Glomerular endothelial cell (primary cell): ENCODE measurements at places on chromosomes 4 and X.

GRCh38 chr4:115927382-115927781 is 814.0 kb upstream of the NDST4 start:
- DNase-seq = no peak

- DNase-seq = no peak
These were observed 62.3 kb upstream of the PDE5A start for GRCh38 chr4:119690871-119691270.

DNA sequence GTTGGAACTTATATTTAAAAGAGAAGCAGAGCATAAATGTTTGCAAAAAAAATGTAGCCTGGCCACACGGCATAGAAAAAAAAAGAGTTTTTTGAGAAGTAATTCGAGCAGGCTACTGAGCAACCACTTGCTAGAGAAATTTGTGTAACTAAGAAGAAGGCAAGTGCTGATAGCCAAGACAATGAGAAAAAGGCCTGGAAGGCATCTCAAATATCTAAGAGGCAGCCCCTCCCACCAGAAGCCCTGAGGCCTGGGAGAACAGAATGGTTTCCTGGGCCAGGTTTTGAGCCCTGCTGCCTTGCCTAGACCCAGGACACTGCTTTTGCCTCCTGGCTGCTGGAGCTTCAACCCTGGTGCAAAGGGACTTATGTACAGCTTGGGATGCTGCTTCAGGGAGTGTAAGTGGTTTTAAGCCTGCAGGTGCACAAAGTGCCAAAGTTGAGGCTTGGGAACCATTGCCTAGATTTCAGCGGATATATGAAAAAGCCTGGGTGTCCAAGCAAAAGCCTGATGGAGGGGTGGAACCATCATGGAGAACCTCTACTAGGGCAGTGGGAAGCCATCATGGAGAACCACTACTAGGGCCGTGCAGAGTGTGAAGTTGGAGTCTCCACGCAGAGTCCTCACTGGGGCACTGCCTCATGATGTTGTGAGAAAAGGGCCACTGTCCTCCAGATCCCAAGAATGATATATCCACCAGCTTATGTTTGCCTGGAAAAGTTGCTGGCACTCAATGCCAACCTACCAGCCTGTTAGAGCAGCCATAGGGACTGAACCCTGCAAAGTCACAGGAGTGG is 9.7 kb downstream of the TECRL start:
- no peak for DNase-seq

DNA sequence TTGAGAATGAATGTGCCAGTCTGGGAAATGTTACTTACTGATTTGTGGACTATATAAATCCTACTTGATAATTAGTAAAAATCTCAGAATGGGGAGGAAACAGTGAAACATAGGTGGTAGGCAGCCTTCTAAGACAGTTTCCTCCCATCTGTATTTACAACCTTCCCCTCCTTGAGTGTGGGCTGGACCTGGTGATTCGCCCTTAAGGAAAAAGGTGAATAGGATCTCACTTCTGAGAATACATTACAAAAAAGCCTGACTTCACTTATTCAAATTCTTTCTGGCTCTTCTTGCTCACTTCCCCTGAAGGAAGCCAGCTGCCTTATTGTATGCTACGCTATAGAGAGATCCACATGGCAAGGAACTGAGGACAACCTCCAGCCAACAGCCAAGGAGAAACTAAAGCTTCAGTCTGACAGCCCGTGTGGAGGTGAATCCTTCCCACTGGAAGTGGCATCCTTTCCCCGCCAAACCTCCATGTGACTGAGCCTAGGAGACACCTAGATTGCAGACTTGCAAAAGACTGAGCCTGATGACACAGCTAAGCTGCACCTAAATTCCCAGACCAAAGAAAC is 585.0 kb downstream of the STPG2 start:
- DNase-seq = no peak

DNA sequence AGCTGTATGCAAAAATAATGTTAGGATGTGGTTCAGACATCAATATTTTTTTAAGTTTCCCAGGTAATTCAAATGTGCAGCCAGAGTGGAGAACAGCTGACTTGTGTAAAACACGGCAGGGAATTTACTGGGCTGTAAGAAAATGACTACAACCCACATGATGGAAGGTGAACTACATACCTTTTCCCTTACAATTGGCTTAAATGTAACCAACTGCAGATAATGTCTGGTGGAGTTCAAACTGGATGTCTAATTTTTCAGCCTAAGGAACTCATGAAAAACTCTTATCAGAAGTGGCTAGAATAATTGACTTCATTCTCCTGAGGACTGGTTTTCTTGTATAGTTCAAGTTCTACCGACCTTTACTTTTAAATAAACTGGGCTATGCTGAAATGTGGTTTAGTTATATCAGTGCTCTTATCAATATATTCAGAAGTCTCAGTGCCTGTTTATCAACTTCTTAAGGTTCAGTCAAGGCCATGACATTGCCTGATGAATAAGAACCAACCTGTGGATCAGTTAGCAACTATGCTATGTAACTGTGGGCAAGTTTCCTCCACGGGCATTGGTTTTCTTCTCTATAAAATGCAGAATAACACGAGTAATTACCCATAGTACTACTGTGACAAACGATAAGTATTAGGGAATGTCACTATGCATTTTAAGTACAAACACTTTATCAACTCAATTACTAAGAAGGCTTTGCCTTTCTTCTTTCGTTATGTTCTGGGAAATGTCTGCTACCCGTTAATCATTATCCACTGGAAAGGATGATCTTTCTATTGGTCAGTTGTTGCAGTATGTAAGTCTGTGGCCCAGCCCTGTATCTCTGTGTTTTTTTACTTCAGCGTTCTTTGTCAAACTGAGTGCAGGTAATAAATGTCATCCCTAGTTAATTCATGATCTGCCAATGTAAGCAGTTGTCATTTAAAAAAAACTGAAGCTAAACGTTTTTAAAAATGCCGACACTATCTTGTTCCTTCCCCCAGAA is 181.6 kb downstream of the PCDH7 start:
- no peak for DNase-seq
